ENCODE measurements at places on chromosomes 4 and X.

- no peak for DNase-seq
Observed at GRCh38 chr4:39255266-39255665, 72.9 kb downstream of the WDR19 start.

DNA sequence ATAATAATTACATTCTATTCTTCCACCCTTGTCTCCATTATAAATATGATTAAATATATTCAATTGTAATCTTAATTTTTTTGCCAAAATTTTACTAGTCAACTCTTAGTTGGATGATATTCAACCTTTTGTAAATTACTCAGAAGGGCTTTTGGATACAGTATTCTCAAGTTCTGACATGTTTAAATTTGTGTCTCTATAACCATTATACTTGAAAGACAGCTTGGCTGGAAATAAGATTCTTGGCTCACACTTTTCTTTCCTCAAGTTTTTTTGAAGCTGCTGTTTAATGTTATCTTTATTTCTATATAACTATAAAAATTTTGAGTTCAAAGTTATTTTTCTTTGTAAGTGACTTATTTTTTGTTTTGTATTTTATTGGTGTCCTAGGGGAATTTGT lies 214.4 kb downstream of the ARAP2 start:
- DNase-seq: no peak

GRCh38 chrX:18354369-18355223 lies at the start of gene SCML2:
SCML2 (minus strand) TSS chrX:18354688; CDS start chrX:18334071, 20,617 bp downstream.
- DNase-seq: peak; percentile 2

DNA sequence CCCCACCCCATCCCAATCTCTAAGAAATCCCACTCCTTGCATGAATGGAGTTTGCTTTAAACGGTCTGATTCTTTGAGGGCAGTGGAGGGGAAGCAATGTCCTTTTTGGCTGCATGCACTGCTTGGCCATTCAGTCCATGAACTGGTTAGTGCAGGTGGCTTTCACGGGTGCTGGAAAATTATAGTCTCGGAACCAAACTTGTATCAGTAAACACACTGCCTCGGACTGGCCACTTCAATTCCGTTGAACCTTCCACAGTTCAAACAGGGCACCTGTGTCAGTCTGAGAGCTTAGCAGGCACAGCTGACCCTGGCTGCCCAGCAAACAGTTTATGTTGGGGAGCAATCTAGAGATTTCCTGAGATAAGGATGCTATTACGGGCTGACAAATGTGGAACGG lies 255.6 kb downstream of the DHX15 start:
- DNase-seq: no peak

GRCh38 chrX:16786791-16787735 lies 797 bp downstream of the TXLNG start:
- peak; percentile 55 for DNase-seq

GRCh38 chrX:101206471-101206870 lies 13.1 kb upstream of the DRP2 start:
- no peak for DNase-seq

Measured in stimulated activated effector memory CD8-positive, alpha-beta T cell treated with anti-CD3 and anti-CD28 coated beads, Interleukin-12 subunit alpha, Interleukin-12 subunit beta, amount 100 ng/mL, for 72 hours (primary cell).